ENCODE measurements at places on chromosomes 12 and 14.

GRCh38 chr12:51699219-51699618 lies 108.2 kb downstream of the SCN8A start:
- no peak for DNase-seq

GRCh38 chr12:12336049-12336411 lies 14.0 kb downstream of the MANSC1 start:
- DNase-seq, result no peak

DNA sequence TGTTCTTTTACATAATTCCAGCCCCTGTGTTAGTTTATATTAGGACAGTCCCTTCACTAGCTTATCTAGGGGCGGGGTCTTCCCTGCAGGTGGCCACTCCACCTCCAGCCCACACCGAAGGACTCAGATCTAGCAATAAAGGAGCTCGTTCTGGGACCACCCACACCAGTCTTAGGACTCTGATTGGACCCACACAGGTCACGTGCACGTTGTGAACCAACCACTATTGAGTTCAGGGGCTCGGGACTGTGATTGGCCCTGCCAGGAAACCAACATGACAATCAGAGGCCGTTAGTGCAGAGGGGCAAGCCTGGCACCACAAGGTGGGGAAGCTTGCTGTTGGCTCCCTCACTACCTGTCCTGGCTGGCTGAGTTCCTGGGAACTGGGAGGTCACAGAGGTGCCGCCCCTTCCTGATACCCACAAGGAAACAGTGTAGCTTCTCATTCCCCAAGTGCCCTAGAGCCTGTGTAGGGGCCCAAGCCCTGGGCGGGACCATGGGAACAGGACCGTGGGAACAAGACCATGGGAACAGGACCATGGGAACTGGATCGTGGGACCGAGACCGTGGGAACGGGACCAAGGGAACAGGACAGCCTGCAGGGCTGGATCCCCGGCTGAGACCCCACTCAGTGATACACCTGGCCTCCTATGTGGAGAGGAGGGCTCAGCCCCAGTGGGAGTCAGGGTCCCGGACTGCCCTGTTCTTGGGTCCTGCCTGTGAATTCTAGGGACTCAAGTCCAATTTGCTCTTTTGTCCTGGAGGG lies 297.8 kb downstream of the ADGRD1 start:
- DNase-seq, result no peak

DNA sequence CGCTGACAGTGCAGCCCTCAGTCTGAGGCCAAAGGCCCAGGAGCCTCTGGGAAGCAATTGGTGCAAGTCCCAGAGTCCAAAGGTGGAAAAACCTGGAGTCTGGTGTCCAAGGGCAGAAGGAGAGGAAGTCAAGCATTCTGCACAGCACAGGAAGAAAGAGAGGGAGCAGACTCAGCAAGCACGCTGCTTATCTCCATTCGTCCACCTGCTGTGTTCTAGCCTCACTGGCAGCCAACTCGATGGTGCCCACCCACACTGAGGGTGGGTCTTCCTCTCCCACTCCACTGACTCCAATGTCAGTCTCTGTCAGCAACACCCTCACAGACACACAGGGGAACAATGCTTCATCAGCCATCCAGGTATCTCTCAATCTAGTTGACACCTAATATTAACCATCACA lies 38.8 kb downstream of the HELB start:
- no peak for DNase-seq

DNA sequence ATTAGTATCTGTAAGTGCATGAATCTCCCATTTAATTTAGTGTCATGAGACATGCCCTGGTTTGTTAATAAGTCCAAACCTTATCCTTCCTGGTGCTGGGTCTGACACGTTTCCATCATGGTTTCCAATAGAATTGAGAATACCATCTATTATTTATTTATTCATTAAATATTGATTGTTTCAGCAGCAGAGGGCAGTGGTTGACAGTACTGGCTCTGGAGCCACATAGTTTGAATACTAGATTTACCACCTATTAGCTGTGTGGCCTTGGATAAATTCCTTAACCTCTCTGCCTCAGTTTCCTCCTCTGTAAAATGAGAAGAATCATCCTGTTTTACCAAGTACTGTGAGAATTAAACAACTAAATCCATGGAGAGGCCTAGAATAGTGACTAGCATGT lies 941 bp upstream of the STAB2 start:
- DNase-seq, result no peak

GRCh38 chr14:91835197-91835919 lies 32.0 kb downstream of the TC2N start:
- DNase-seq, result no peak

Measured in fibroblast of skin of left quadriceps (primary cell).